ENCODE measurements at places on chromosomes 1 and 21.
A peak's percentile ranks its signal among the peaks of the same experiment; 100 is the strongest.

GRCh38 chr1:10152709-10153284 is 57.6 kb upstream of the KIF1B start:
- DNase-seq = peak; percentile 72

- DNase-seq = peak; percentile 61
Measured at GRCh38 chr1:1906185-1907097, 8.6 kb upstream of the CALML6 start.

- DNase-seq = peak; percentile 23
Measured at GRCh38 chr1:233240829-233241682, 54.5 kb downstream of the PCNX2 start.

- no peak for DNase-seq
Measured at GRCh38 chr1:183246436-183246835, 60.4 kb downstream of the LAMC2 start.

DNA sequence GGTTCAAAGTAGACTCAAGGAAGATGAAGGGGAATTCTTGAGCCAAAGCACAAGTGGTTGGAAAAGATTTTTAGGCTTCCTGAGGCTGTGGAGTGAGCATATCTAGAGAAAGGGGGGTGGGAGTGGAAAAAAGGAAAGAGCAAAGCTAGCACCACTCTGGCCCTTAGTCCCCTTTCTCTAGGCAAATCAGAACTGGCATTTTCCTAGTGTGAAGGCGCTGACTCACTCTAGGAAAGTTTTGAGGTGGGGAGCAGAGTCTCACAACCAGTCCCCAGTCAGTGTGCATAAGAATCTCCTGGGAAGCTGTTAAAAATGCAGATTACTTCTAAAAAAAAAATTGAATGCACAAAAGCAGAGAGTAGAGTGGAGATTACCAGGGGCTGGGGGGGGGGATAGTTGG is 3.4 kb upstream of the GPR89B start:
- no peak for DNase-seq

GRCh38 chr1:61420909-61421835 is 303.8 kb downstream of the TM2D1 start:
- DNase-seq = no peak

GRCh38 chr21:40243685-40244084 is 376.4 kb downstream of the PCP4 start:
- no peak for DNase-seq

DNA sequence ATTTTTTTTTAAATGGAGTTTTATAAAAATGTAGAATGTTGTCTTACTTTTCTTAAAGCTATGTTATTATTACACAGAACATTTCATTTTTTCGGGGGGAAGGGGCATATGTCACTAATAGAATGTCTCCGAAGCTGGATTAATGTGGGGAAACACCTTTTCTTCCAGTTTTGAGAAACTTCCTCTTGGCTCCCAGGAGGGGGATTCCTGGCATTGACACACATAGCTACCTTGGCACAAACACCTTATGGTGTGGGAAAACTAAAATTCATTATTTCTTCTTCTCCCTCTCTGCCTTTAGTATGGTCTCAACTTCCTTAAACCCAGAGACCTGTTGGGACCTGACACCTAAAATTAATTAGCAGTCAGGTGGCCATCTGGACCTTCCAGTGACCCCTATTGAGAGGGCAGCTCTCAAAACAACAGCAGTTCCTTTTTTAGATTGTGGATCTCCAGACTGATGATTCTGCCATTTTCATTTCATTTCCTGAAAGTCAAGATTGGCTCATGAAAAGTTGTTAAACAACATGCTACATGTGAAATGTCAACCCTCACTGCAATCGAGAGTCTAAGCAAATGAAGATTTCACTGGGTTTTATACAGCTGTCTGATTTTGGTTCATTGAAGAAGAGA is 70.1 kb upstream of the EDEM3 start:
- no peak for DNase-seq

- peak; percentile 39 for DNase-seq
Measured at GRCh38 chr1:177753655-177754054, 216.2 kb downstream of the SEC16B start.

GRCh38 chr1:54810153-54810942 is 9.2 kb upstream of the TTC22 start:
- DNase-seq = peak; percentile 23

DNA sequence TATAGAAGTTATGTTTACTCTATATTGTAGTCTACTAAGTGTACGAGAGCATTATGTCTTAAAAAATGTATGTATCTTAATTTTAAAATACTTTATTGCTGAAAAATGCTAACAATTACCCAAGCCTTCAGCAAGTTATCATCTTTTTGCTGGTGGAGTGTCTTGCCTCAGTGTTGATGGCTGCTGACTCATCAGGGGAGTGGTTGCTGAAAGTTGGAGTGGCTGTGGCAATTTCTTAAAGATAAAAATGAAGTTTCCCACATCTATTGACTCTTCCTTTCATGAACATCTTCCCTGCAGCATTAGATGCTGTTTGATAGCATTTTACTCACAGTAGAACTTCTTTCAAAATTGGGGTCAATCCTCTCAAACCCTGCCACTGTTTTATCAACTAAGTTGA is 95.8 kb downstream of the CDC7 start:
- DNase-seq = no peak

DNA sequence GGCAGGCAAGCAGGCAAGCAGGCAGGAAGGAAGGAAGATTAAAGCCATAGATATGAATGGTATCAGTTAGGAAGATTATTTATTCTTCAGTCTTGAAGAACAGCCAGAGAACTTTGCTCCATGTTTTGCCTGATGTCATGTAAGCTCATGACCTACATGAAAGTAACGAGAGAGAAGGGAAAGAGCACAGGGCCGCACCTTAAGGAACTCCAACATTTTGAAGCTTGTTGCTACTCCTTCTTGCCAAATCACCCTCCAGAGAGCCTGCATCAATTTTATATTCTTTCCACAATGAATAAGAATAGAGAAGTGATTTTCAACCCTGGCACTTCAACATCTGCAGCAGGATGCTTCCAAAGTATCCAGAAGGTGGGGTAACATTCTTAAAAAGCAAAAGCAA is 78.0 kb upstream of the EFHD2 start:
- no peak for DNase-seq

- DNase-seq = no peak
Measured at GRCh38 chr1:206904423-206905142, 7.3 kb downstream of the IL24 start.

DNA sequence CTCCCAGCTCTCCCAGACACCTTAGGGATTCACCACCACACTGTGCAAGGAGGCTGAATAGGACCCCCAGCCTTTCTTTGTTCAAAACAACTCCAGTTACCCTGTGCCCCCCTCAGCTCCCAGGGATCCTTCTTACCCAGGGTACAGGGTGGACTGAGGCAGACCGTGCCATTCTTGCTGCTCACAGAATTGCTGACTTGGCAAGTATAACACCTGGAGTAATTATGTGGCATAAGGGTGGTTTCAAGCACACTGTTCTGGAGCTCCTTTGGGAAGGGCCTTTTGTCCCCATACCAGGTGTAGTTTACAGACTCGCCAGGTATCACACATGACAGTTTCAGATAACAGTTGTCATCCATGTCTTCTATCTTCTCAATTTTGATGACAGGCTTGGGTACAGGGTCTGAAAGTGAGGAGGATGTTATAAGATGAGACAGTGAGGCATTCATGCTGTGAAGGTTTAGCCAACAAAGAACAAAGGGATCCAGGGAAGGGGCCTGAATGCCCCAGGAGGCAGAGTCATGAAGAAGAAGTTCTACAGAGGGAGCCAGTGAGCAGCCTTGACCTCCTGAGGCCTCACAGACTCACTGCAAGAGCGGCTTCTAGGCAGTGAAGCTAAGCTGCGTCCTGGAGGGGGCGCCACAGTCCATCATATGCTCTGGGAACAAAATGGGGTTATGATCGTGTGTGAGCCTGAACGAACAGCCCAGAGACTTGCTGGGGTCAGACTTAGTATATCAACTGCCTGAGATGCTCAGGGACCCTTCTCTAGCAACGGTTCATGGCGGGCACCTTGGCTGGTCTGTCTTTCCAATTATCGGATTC is 30.3 kb downstream of the CD48 start:
- no peak for DNase-seq

DNA sequence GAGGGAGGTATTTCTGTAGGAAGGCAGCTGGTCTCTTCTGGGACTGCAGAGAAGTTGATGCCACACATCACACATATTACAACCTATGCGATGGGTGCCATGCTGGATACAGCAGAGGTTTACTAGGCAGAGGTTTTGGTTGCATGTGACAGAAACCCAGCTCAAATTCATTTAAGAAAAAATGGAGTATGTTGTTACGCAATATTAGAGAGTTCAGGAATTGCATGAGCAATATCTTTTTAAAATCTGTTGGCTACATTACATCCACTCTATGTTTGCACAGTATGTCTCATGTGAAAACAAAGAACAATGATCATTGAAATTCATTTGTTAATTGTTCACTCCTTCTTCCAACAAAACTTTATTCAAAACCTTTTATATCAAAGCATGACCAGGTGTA is 425.2 kb downstream of the RWDD3 start:
- no peak for DNase-seq

DNA sequence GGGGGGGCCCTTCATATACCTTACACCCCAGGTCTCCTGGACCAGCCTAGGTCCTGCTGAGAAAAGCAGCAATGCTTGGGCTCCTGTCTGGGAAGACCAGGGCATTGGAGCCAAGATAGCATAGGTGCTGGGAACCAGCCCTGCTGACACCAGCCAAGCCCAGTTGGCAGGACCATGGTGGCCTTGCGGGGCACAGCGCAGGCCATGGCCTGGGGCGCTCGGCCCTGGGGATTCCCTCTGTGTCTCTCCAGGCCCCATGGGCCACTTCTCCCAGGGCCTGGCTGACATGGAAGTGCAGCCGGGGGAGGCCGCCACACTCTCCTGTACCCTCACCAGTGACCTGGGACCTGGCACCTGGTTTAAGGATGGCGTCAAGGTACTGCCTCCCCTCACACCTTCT is 23.3 kb downstream of the IGFN1 start:
- DNase-seq = no peak

DNA sequence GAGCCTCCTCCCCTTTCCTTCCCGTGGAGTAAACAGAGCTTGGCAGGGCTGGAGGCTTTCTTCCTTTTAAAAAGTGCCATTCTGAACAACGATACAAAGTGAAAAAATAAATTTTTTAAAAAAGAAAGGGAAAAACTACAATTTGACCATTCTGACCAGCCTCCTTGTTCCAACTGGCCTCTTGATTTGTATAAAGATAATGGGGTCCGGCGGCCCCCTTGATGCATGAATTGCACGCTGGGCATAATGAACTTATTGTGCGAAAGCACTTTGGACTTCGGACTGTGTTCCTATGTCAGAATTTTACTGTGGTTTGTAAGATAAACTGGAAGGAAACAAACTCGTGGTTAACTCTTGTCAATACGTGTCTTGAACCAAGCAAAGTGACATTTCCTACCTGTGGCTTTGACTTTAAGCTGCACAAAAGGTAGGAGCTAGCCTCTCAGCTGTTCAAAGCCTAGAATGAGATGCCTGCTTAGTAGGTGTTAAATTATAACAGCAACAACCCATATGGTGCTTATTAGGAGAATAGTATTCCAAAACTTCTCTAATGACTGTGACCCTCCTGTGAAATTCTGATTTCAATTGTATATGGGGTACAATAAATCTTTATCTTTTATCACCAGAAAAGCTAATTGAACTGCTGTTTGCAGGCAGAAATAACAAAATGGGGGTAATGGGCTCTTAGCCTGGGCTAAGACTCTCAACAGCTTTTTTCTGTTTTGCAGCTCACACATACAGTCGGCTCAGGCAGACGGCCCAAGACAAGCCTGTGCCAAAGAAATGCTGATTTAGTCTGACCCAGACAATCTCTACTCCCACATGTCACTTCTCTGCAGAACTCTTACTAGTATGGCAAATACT is 9.3 kb downstream of the IRF2BP2 start:
- DNase-seq = no peak

DNA sequence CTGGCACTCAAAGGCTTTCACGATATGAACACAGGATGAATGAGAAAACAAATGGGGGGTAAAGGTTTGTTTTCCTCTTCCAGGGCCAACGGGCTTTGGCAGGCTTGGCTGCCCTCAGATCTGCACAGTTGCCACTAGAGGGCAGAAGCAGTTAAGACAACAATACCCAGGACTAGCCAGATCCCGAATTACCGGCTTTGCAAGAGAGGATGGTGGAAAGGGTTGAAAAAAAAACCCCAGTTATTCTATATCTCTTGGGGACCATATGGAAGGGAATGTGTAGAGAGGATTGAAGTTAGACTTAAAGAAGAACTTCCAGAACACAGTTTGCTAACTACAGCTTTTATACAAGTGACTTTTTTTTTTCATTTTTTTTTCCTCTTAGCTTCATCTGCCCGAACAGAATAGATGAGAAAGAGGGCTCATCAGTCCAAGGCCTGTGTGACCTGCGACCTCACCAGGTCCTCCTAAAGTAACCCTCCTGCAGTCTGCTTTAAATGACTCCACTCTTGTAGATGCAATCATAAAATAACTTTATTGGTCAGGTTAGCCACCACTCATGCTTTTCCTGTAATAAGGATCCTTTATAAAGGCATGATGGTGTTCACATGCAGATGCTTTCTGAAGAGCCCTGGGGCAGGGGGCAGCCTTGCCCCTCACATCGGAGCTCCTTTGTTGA is 10.7 kb downstream of the FMOD start:
- peak; percentile 50 for DNase-seq

- DNase-seq = no peak
Measured at GRCh38 chr1:215263636-215264035, 181.1 kb downstream of the KCNK2 start.

DNA sequence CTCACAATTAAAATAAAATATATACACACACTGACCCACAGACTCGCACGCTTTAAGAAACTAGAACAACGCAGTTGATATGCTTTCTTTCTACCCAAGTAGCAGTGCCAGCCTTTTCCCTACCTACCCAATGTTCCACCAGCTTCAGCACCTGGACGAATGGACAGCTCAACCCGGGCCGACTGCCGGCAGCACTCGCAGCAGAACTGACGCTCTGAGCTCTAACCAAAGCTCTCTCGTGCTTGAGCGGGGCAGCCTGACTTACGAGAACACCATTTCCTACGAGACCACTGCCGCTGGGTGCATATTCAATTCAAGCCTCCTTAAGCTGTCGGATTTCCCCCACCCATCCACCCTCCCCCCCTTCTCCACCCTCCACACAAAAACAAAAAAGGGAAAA is 127.4 kb upstream of the DPYD start:
- peak; percentile 69 for DNase-seq

GRCh38 chr1:57770772-57771171 is 346.9 kb upstream of the DAB1 start:
- no peak for DNase-seq

- DNase-seq = no peak
Measured at GRCh38 chr1:7608628-7609305, 162.3 kb upstream of the VAMP3 start.

DNA sequence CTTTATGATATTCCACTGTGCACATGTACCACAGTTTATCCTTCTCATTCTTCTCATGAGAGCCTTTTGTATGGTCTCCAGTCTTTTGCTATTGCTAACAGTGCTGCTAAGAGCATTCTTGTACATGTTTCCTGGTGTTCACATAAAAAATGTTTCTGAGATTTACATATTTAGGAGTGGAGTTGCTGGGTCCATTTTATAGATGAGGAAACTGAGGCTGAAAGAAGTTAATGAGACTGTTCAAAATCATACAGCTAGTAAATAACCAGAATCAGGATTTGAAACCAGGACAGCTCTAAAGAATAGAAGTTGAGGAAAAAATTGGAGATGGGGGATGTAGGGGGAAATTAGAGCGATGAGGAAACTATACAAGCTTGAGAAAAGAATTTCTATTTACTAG is 27.8 kb upstream of the RGS16 start:
- DNase-seq = no peak
